ENCODE measurements at places on chromosomes 6 and 20.

DNA sequence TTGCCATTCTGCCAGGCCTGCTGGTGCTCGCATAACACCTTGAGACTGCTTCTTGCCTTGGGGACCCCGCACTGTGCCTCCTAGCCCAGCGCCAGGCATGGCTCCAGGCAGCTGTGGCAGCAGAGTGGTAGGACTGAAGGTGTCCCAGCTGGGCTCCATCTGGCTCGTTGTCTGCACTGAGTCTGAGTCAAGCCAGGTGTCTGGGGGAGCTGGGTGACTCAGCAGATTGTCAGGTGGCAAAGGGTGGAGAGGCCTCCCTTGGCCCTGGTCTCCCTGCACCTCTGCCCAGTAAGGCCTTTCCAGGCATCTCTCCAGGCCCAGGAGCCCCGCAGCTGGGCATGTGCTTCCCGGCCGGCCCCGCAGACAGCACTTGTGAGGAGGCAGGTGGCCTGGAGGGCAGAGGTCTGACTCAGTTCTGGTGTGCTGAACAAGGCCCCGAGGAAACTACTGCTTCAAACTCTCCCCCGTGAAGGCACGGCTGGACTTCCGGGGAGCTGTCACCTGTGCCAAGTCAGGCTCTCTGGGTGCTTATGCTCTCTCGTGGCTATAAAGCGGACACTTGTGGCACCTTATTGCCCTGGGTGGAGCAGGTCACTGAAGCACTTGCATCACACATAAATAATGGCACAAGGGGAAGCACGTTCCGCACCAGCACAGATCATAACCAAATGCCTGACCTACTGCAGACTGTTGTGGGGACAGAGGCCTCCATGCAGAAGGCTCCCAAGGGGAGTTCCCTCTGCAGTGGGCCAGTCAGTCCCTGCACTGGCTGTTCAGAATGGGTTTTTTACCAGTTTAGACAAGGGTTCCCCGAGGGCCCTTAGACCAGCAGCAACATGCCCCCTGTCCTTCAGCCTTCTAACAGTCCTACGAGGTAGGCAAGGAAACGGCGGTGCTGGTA, 27.5 kb downstream of the FOXC1 start:
- no peaks in the 10 kb centered on the region for H3K27me3 ChIP-seq
- no peaks in the 10 kb centered on the region for H3K36me3 ChIP-seq
- no peaks in the 10 kb centered on the region for H3K4me1 ChIP-seq
- DNase-seq, result no peak
- no peak overlapping the region for H3K27ac ChIP-seq

DNA sequence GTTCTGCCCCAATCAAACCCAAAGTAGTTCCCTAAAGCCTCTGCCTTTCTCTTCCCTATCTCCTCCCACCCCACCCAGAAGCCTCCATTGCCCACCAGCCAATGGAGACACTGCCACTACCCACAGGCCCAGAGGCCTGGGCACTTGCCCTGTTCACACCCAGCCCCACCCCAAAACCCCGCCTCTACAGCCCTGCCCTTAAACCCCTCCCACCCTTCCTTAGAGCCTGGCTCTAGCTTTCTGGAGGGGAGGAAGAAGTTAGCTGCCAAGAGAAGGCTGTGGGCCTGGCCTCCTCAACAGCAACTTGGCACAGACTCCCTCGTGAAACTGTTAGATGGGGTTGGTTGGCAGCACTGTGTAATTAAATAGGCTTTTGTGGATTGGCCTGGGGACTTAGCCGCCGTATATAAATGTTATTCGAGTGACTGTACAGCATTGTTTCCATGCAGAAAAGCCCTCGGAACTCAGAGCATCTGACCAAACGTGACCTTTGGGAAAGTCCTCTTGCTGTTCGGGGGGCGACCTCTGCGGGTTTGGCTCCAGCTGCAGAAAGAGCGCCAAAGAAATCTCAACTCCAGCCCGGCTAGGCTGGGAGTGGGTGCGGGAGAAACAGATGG, 31.4 kb downstream of the COL11A2 start:
- H3K27me3 ChIP-seq, result no peaks in the 10 kb centered on the region
- no peaks in the 10 kb centered on the region for H3K36me3 ChIP-seq
- H3K4me3 ChIP-seq, result no peak overlapping the region
- no peak for DNase-seq
- H3K4me1 ChIP-seq, result no peaks in the 10 kb centered on the region
- no peak overlapping the region for H3K27ac ChIP-seq

DNA sequence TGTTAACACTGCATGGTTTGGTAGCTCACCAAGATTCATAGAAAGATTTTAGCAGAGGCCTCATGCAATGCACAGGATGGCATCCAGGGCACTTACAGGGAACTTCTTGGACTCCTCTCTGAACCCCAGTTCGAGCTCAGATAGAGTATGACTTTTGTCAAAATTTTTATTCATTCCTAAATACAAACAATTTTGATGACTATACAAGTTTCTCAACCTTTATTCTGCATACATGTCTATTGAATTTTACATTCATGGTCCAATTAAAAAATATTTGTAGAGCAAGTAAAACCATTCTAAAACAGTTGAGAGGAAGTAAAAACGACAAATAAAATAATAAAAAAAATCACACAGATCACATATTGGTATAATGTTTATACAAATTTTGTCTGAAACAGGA, 219.0 kb upstream of the MAN1A1 start:
- no peaks in the 10 kb centered on the region for H3K4me1 ChIP-seq
- no peaks in the 10 kb centered on the region for H3K36me3 ChIP-seq
- no peak overlapping the region for H3K27ac ChIP-seq
- DNase-seq, result no peak

DNA sequence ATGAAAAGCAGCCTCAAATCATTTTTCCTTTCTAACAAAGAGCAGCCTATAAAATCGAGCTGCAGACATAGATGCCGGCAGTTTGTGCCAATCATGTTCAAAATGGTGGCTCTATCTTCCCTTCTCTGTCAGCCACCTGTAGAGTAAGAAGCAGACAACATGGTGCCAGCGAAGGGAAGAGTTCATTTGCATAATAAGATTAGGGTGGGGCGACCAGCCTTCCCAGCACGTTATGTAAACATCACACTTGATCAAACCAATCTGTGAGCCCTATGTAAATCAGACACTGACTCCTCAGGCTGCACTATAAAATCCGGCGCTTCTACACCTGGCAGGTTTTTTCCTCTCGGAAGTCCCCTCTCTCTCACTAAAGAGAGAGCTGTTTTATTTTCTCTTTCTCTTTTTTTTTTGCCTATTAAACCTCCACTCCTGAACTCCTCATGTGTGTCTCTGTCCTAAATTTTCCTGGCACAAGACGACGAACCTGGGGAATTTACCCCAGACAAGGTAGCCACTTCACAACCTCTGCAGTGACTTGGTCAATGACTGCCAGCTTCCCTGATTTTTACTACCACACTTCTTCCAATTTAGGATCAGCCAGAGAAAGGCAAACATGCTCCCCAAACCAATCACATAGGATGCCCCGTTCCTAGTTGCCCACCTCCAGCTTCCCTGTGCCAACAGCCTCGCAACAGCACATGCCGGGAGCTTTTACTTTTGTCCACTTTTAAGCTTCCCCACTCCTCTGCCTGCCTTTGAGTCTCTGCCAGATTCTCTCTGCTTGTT, 12.9 kb downstream of the TPMT start:
- no peaks in the 10 kb centered on the region for H3K4me1 ChIP-seq
- H3K36me3 ChIP-seq, result peaks cover 4% of the 10 kb centered on the region
- H3K27me3 ChIP-seq, result no peaks in the 10 kb centered on the region
- H3K27ac ChIP-seq, result no peak overlapping the region

- DNase-seq, result no peak
- no peaks in the 10 kb centered on the region for H3K4me1 ChIP-seq
- no peaks in the 10 kb centered on the region for H3K36me3 ChIP-seq
- H3K4me3 ChIP-seq, result no peak overlapping the region
- no peaks in the 10 kb centered on the region for H3K27me3 ChIP-seq
These were observed 197.0 kb upstream of the FKBP1C start for GRCh38 chr6:63014290-63014689.

DNA sequence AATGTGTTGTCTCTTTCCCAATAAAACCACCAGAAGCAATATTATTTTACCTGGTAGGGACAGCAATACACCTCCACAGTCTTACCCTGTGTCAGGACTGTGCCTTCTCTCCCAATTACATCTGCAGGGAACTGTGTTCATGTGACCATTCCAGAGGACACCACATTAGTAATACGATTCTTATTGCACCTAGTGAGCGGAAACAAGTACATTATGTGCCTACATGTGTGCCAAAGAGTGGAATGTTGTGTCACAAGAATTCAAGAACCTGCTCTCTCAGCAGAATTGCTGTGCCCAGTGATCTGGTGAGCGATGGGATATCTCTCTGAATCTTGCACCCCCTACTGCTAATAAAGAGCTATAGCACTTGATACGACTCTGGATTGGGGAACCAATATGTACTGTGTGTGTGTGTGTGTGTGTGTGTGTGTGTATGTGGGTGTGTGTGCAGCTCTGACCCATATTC, 57.4 kb upstream of the FOXC1 start:
- H3K36me3 ChIP-seq, result no peaks in the 10 kb centered on the region
- no peak overlapping the region for H3K27ac ChIP-seq
- no peaks in the 10 kb centered on the region for H3K27me3 ChIP-seq
- no peak for DNase-seq

GRCh38 chr6:169966312-169967181, 215.1 kb downstream of the ERMARD start:
- no peaks in the 10 kb centered on the region for H3K36me3 ChIP-seq
- H3K27ac ChIP-seq, result no peak overlapping the region
- H3K4me3 ChIP-seq, result no peak overlapping the region
- H3K4me1 ChIP-seq, result peaks cover 6% of the 10 kb centered on the region
- DNase-seq, result no peak

- H3K36me3 ChIP-seq, result 0 out of 2 replicates have a peak, but pooled peaks cover 2% of the 10 kb centered on the region
- no peak overlapping the region for H3K4me3 ChIP-seq
- no peaks in the 10 kb centered on the region for H3K4me1 ChIP-seq
- H3K27ac ChIP-seq, result no peak overlapping the region
- DNase-seq, result no peak
These were observed 949.9 kb upstream of the FLRT3 start for GRCh38 chr20:15287329-15287728.

DNA sequence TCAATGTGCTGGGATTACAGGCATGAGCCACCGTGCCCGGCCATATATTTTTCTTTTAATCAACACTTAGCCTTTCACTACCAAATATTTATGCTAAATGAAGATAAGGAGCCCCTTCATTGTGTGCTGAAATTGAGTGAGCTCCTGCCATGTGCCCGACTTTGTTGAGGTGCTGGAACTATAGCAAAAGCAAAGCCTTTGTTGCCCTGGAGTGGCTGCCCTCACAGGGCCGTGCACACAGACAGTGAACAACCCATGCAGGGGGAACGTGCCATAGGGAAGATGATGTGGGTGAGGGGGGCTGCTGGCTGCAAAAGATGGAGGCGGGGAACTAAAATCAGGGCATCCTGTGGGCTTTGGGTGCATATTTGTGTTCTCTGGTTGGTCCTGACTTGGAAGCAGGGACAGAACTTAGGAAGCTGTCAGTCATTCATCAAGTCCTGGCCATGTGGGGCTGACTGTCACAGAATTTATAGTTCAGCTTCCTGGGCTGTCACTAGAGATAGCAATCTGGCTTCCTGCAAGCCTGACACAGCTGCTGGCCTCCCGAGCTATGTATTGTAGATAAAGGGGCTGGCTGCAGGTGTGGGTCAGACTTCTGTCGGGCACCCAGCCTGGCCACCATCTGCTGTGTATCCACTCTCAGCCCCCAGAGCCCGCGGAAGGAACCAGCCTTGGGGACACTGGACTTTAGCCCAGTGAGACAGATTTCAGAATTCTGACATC, 56.8 kb upstream of the MPC1 start:
- no peaks in the 10 kb centered on the region for H3K4me1 ChIP-seq
- no peak overlapping the region for H3K4me3 ChIP-seq
- H3K36me3 ChIP-seq, result no peaks in the 10 kb centered on the region
- no peak overlapping the region for H3K27ac ChIP-seq
- DNase-seq, result no peak
- H3K27me3 ChIP-seq, result no peaks in the 10 kb centered on the region

DNA sequence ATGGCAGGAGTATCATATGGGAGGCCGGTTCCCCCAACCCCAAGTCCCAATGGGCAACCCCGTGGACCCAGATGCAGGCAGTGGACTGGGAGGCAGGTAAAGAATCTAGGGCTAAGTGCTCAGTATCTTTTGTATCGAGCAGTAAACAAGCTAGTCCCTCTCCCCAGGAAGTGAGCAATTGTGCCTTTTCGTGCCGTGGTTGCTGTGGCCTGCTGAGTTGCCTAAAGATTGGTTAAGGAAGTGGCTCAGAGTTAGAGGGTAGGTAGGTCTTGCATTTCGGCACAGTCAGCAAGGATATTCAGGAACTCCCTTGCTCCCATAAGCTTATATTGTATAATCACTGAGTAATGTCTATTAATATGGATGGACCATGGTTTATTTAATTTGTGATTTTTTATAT, 1.3 kb upstream of the DNAH8 start:
- no peak overlapping the region for H3K27ac ChIP-seq
- H3K4me3 ChIP-seq, result no peak overlapping the region
- no peaks in the 10 kb centered on the region for H3K36me3 ChIP-seq

DNA sequence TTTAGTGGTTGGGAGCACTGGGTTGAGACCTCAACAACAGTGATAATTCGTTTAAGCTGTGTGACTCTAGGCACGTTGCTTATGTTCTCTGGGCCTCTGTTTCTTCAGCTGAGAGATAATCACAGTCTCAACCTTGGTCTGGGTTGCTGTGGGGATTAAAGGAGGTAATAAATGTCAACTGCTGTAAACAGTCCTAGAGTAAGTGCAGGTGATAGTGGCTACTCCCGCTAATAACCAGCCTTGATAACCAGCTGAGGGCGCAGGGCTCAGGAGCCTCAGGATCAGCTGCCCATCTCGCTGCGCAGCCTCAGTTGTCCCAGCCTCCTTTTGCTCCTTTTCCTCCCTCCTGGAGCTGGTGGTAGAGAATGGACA, 58.0 kb downstream of the JARID2 start:
- H3K27me3 ChIP-seq, result no peaks in the 10 kb centered on the region
- H3K27ac ChIP-seq, result peak overlapping the region; percentile 6
- H3K4me3 ChIP-seq, result no peak overlapping the region
- no peak for DNase-seq

DNA sequence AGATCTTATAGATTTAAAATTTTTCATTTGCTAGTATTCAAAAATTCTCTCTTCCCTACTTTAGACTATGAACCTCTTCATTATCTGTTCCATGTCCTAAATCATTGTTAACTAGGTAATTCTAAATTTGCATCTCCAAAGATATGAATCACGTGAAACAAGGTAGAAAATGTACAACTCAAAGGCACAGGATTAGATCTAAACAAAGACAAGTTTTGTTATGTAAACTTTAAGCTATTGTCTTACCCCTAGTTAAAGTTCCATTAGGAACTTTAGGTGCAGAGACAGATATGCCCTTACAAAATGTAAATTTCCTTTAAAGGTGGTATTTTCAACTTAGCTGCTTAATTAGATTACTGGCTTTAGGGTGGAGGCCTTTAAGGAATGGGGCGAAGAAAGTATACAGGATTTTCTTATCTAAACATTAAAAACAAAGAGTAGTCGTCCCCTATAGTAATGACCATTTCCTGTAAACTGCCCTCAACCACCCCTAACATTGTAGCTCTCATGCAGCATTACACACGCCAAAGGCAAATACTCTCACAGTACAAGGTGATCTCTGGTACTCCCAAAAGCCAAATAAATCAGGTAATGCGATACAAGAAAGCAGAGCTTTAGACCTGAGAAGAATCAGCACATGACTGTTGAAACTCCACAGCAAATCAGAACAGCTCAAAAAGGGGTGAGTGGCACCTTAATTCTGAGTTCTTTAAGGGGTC, 57.4 kb upstream of the MRAP2 start:
- peaks cover 4% of the 10 kb centered on the region for H3K4me1 ChIP-seq
- H3K27me3 ChIP-seq, result no peaks in the 10 kb centered on the region
- no peaks in the 10 kb centered on the region for H3K36me3 ChIP-seq
- H3K4me3 ChIP-seq, result no peak overlapping the region
- H3K27ac ChIP-seq, result peak overlapping the region; percentile 46

- no peak overlapping the region for H3K27ac ChIP-seq
- DNase-seq, result peak; percentile 50
- no peaks in the 10 kb centered on the region for H3K36me3 ChIP-seq
- no peak overlapping the region for H3K4me3 ChIP-seq
- no peaks in the 10 kb centered on the region for H3K4me1 ChIP-seq
These were observed 35.2 kb upstream of the EPHA7 start for GRCh38 chr6:93454533-93454932.
